ENCODE measurements at places on chromosomes 4 and X.

DNA sequence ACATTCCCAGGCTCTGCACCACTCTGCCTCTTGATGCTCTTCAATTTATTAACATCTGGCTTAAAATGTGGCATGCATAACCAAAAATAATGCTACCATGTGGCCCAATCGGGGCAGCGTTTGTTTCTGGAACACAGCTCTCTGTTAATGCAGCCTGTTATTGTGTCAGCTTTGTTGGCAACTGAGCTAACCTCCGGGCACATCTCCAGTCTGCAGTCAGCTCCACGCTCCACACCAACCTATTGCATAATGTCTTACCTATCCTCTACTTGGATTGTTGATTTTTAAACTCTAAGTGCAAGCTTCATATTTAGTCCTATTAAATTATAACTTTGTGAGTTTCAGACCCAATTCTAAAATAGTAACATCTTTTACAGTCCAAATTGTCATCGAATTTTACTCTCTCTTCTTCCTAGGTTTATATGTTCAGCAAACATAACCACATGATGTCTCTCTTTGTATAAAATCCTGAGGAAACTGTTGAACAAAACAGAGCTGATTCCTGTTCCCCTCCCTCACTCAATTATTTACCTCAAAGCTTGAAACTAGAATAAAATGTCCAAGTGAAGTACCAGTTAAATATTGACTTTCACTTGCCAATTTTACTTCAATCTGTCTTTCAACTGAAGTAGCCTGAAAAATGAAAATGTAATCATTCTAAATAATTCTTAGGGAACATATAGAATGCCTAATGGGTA, 92.2 kb upstream of the RAPGEF2 start:
- DNase-seq: no peak

GRCh38 chrX:12379671-12380070, 241.4 kb downstream of the FRMPD4 start:
- DNase-seq: no peak

- peak; percentile 44 for DNase-seq
Measured at GRCh38 chrX:40543661-40544328, 37.0 kb upstream of the ATP6AP2 start.

GRCh38 chrX:48179691-48180090, 16.9 kb downstream of the SSX5 start:
- DNase-seq: no peak

DNA sequence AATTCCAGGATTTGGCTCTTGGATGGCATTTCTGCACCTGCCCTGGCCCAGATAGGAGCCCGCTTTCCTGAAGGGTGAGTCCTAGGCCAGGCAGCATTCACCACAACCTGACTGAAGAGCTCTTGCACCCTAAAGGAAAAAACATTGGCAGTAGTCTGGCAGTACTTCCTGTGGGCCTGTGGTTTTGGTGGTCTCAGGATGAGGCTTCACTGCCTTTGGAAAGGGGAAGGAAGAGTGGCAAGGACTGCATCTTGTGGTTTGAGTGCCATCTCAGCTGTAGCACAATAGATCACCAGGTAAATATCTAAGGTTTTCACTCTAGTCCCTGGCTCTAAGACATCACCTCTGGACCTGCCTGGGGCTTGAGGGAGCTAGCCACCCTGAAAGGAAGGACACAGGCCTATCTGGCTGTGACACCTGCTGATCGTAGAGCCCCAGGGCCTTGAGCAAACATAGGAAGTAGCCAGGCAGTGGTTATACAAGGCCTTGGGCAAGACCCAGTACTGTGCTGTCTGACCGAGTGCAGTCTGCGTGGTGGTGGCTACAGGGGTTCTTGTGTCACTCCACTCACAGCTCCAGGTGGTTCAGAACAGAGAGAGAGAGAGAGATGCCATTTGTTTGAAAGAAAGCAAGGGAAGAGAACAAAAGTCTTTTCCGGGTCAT, 28.5 kb upstream of the PRRG1 start:
- DNase-seq: no peak

DNA sequence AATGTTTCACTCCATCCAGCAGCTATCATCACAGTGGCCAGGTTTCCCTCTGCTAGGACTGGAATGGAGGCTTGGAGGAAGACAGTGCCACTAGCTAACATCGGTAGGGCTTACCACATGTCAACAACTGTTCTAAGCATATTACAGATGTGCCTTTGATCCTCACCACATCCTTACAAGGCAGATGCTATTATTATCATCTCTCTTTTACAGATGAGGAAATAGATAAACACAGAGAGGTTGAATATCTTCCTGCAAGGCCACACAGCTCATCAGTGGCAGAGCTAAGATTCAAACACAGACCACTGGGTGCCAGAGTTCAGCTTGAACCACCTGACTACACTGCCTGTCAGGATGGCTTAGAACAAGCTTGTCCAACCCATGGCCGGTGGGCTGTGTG, 47.4 kb downstream of the MAMLD1 start:
- DNase-seq: peak; percentile 39

- no peak for DNase-seq
Measured at GRCh38 chrX:9090766-9091165, 56.8 kb upstream of the FAM9B start.

- DNase-seq: no peak
Measured at GRCh38 chr4:71476240-71476639, 137.4 kb downstream of the SLC4A4 start.

DNA sequence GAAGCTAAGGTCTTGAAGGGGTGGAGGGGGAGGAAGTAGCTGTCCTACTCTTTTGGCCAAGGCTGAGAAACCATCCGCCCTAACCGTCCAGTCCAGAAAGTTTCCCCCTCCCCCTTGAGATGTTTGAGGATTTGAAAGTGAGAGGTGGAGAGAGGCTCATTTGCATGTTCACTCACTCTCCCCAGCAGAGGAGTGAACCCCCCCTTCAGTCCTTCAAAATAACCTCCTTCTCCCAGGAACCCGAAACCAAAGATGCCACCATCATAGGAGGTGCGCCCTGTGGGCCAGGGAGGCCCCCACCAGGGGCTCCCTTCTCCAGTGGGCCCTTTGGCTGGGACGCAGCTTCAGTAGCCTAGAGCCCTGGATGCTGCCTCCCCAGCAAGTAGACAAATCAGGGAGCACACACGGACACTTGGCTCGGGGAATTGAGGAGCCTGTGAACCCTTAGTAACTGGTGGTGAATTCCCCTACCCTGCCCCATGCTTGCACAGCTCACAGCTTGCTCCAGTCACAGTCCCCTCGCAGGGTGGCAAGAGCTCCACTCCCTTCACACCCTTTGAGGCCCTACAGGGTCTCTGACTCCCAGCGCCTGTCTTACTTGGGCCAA, 25.6 kb downstream of the ELF4 start:
- no peak for DNase-seq

- DNase-seq: no peak
Measured at GRCh38 chr4:35644591-35644990, 599.7 kb downstream of the ARAP2 start.

GRCh38 chr4:60241866-60242265, 958.3 kb upstream of the ADGRL3 start:
- DNase-seq: no peak

DNA sequence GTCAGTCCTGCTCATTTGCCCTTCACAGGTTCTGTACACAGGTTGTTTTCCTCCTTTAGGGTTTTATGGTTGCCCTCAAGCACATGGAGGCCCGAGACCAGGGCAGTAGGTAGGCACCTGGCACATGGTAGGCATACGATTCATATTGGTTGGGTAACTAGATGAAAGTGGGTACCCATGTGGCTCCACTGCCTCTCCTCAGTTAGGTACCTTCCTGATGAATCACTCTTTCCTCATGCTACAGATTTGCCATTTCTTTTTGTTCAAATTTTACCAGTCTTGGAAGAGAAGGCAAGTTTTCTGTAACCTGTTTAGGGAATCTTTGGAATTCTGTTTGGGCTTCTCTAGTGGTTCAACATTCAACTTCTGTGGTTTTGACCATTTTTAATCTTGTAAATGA, 121.3 kb downstream of the FHIP1A start:
- no peak for DNase-seq

DNA sequence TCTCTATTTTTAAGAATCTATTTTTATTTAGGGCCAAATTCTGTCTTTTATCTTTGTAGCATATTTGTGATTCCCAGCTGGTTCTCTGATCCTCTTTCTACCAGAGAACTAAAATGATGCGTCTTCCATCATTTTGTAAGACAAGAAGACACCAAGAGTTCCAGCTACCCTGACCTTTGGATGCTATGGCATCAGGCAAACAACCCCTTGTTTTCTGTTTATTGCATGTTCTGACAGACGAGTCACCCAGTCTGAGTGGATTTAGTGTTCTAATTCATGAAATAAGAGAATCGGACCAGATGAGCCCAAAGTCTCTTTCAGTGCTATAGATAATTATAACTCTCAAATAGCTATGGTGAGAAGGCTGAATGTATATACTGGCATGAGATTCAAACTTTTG, 69.7 kb downstream of the ZFYVE28 start:
- no peak for DNase-seq

DNA sequence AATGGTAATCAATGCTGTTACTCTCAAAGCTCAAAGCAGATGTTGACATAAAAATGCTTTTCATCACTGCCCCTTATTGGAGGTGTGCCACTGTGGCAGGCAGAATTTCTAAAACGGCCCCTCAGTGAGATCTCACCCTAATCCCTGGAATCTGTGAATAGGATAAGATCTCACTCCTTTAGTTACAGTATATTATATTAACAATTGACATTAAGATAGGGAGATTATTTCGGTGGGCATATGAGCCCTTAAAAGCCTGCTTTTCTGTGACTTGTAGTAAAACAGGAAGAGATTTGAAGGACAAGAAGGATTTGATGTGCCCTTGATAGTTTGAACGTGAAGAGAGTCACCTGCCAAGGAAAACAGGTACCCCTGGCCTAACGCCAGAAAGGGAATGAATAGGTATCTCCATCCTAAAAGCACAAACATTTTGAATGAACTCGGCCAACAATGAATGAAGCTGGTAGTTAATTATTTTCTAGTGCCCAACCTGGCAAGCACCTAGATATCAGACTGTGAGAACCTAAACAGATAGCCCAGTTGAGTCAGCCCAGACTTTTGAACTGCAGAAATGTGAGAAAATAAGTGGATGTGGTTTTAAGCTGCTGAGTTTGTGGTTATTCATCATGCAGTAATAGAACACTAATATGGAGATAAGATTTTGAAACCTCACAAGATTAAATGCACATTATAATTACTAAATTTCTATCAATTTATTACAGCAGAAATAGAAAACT, 881.6 kb downstream of the PCDH18 start:
- DNase-seq: peak; percentile 14

GRCh38 chrX:120755066-120755846, 120.4 kb downstream of the CT47B1 start:
- peak; percentile 2 for DNase-seq

- no peak for DNase-seq
Measured at GRCh38 chr4:182745237-182745636, 171.9 kb downstream of the DCTD start.

- peak; percentile 59 for DNase-seq
Measured at GRCh38 chr4:184310171-184310567, 92.5 kb upstream of the ENPP6 start.

- no peak for DNase-seq
Measured at GRCh38 chrX:152138388-152138784, at the start of gene MAGEA10. MAGEA10 (minus strand) TSS chrX:152138577; CDS start chrX:152135620, 2,957 bp downstream.

DNA sequence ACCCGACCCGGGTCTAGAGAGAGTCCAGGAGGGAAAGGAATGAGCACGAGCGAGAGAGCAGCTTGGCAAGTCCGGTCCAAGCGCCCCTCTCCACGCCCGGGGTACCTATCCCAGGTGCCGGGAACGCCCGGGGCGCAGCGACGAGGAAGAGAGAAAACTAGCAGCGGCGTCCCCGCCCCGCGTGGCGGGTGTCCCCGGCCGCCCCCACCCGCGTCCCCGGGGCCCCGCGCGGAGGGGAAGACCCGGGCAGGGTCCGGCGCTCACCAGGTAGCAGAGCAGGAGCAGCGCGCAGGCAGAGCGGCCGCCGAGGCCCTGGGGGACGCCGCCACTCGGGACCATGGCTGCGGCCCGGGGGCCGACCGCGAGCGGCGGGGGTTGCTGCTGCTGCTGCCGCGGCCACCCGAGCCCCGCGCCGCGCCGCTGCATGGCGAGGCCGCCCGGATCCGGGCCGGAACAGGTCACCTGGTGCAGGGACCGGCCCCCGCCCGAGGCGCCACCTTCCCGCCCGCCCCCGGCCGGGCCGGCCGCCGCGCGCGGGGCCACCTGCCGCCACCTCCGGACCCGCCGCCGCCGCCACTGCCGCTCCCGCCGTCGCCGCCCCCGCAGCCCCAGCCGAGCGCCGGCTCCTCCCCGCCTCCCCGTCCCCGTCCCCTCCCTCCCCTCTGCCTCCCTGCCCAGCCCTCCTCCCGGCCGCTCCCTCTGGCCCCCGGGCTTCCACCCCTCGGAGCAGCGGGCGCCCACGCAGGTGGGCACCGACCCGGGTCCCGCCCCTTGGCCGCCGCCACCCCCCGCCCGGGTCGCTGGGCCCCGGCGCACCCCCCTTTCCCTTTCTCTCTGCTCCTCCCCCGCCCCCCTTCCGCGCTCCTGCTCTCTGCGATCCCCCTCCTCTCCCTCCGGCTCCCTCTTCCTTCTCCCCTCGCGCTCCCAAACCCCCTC, at the start of gene SEL1L3:
TSS of gene SEL1L3 (minus strand) at position 578 of the 936 bp plus-strand sequence. CDS start at position 426, 152 bp downstream.
- peak; percentile 59 for DNase-seq

DNA sequence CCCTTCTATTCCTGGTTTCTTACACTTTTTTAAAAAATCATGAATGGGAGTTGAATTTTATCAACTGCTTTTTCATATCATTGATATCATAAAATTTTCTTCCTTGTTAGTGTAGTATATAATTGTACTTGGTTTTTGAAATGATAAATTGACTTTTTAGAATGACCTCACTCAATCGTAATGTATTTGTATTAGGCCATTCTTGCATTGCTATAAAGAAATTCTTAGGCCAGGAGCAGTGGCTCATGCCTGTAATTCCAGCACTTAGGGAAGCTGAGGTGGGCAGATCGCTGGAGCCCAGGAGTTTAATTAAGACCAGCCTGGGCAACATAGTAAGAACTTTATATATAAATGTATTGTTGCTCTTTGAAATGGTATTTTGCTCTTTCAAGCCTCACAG, 6.3 kb downstream of the EXOC1 start:
- no peak for DNase-seq

GRCh38 chrX:14125462-14125861, 95.8 kb upstream of the GEMIN8 start:
- no peak for DNase-seq

GRCh38 chrX:119762718-119763117, 4.3 kb downstream of the SOWAHD start:
- DNase-seq: no peak

GRCh38 chr4:25817059-25817681, 45.6 kb downstream of the SEL1L3 start:
- no peak for DNase-seq

DNA sequence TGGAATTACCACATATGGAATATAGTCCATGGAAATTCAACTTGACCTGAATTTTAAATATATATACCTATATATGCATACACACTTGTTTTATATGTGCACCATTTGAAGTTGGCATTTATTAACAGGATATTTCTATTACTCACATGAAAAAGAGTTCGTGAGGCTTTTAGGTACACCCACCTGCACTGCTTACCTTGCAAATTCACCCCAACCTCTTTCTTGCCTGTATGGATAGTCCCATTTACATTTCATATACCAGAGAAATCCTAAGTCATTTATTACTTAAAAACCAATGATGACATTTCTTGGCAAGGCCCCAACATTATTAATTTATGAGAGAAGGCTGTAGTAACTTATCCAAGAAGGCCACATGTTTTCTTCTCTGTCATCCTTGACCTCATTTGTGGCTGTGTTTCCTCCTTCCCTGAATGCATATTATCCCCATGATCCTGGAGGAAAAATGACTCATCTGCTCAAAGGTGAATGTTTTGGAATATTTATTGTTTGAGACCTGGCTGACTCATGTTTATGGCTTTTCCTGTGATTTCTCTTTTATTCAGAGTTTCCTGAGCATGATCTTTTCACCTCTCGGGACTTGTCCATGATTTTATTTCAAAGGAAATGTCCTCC, 62.2 kb upstream of the FAM241A start:
- DNase-seq: no peak

GRCh38 chr4:108492816-108493595, 127.4 kb upstream of the RPL34 start:
- peak; percentile 40 for DNase-seq
